ELF-1 (cell line): ENCODE measurements at places on chromosomes 4 and X.

DNA sequence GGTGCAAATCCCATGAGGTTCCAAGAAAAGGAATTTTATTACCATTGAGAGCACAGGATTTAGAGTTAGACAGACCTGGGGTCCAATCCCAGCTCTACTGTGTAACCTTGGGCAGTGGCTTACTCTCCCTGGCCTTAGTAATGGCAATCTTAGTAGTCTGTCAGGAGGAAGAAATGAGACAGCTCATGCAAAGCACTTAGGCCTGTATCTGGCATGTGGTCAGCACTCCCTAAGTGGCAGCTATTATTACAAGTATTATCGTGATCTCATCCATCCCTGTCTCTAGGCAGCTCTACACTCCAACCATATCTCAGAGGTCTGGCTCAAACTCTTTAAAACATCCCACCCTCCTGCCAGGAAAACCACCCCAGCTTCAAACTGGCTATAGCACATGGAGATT, 129.6 kb upstream of the NALF2 start:
- DNase-seq: no peak

DNA sequence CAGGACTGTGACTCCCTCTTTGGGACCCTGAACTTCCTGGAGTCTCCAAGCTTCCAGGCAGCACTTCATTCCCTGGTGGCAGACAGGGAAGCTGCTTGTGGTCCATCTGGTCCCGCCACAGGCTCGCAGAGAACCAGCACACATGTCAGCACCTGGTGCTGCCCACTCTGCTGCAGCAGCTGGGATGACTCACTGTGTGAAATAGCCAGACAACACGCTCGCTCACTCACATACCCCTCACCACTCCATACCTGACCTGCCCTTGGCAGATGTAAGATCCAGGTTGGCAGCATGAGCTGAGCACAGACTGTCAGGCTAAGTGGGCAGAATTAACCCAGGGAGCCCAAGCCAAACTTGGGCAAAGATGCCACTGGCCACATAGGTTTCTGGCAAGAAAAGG, 613.5 kb downstream of the PCDH18 start:
- no peak for DNase-seq

GRCh38 chr4:144313370-144313769, 172.9 kb upstream of the GYPA start:
- no peak for DNase-seq

GRCh38 chr4:5206016-5206790, 154.9 kb downstream of the STK32B start:
- DNase-seq: peak; percentile 3

GRCh38 chr4:69408451-69408850, 87.3 kb downstream of the UGT2B4 start:
- DNase-seq: no peak

GRCh38 chr4:81954271-81954670, 419.5 kb downstream of the HNRNPD start:
- no peak for DNase-seq

DNA sequence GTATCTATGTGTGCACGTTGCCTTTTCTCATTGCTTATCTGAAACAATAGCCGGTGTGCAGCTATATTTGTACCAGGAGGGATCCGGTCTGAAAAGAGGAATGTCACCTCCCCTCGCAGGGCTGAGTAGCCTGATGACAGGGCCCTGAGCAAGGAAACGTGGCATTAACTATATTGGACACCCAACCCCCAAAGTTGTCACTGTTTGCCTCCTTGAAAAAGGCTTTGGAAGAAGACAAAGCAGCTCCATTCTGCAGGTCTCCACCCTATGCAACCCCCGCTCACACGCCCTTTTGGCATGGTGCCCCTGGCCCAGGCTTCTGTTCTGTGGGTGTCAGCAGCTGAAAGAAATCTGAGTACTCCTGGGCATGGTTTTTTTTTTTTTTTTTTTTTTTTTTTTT, 8.2 kb downstream of the PRRG3 start:
- no peak for DNase-seq

GRCh38 chrX:20952180-20952579, 422.0 kb upstream of the CNKSR2 start:
- no peak for DNase-seq

DNA sequence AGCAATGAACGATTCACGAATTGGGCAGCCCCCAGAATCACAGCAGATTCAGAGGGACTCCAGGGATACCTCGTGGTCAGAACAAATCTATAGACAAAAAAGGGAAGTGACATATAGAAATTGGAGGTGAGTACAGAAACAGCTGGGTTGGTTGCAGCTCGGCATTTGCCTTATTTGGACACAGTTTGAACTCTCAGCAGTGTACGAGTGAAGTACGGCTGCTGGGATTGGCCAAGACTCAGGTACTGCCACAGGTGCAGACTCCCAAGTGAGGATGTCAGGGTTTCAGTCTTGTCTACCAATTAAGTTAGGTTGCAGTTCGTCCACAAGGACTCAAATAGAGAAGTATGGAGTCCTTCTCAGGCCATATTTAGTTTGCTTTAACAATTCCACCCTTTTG, 28.2 kb downstream of the HTT-AS start:
- no peak for DNase-seq

- peak; percentile 49 for DNase-seq
These were observed 130.3 kb upstream of the GALNT7 start for GRCh38 chr4:173038192-173038896.

DNA sequence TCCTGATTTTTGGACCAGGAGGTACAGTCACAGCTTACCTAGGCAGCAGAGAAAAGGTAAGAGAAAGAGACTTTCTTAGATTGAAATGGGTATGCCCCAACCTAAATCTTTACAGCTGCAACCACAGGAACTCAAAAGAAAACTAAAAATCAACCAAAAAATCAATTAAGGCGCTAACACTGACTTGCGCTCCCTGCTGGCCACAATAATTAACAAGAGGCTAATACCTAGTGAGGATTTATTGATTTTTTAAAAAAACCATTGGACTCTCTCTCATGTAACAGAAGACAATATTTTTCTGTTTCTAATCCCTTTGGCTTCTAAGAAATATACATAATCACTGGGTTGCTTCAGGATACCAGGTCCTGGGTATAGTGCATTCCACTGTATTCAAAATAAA, 153.9 kb upstream of the TENM3 start:
- no peak for DNase-seq

- DNase-seq: peak; percentile 44
These were observed 125.2 kb downstream of the NHS start for GRCh38 chrX:17500145-17500579.

- no peak for DNase-seq
These were observed 42.1 kb upstream of the SH3RF1 start for GRCh38 chr4:169312690-169313422.

GRCh38 chrX:148958901-148959300, 458.5 kb downstream of the AFF2 start:
- no peak for DNase-seq

GRCh38 chrX:13790206-13791131, 26.4 kb downstream of the GPM6B start:
- DNase-seq: no peak

DNA sequence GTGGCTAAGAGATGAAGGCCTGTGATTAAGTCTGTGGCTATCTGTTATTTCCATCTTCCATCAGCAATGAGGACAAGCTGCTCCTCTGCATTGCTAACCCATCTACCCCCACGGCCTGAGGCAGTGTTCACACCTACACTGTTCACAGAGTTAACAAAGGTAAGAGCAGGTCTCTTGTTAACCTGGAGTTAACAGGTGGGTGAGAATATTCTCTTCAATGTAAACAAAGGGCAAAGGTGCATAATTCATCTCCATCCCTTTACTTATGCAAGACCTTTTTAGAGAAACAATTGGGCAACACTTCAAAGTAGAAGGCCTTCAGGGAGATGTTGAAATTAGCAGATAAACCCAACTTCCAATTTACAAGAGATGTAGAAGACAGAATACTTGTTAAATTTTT, 2.8 kb downstream of the SLC35A2 start:
- DNase-seq: peak; percentile 71

DNA sequence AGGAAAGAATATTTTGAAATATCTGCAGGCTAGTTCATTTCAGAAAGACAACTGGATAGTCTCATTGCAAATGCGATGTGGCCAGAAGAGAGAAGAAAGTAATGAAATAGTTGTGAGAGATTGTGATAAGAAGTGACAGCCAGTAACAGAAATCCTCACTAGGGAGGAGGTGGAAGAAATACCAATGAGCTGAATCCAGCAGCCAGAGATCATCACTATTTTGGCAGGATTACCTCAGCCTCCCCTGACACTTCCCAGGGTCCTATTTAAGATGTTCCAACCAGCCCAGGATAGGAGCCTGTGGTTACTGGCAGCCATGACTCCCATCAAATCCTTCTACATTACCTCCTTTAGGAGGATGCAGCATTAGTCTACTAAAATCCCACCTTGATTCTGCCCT, 76.7 kb upstream of the ARHGAP24 start:
- peak; percentile 29 for DNase-seq

DNA sequence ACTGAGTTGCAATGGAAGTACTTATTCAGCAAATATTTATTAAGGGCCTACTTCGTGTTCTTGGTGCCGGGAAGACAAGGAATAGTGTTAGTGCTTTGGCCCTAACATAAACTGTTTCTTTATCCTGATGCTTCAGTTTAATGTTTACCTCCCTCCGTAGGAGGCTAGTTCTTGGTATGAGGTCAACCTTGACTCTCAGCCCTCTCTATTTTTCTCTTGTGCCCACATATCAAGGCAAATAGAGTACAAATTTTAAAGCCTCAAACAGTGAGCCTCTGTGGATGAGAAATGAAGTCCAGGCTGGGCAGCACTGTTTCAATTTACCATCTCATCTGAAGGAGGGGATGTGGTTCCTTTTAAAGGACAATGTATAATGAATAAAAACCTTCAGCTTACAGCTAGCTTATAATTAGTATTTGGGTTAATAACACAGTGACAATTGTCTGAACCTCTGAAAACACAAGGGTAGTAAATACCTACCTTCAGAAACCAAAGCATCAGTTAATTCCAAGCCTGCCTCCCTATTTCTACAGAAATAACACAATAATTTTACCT, 68.5 kb downstream of the SH3RF1 start:
- no peak for DNase-seq

DNA sequence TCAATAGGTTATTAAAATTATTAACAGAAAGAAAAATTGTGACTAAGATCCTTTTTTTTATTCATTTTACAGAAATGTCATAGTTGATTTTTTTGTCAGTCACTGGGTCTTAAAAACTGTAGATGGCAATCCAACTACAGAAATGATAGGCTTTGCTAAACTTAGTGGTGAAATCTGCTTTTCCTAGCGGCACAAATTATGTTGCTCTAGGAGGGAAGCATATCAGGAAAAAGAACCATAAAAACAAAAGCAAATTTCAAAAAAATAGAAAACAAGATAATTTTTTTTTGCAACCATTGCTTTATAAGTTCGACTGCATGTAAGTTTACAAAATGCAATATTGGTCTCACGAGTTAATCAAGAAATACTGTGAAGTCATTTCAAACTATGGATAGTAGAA, 443.5 kb upstream of the IGFBP7 start:
- DNase-seq: no peak

- DNase-seq: no peak
These were observed 87.9 kb upstream of the GPC3 start for GRCh38 chrX:134073341-134073740.

- peak; percentile 60 for DNase-seq
These were observed 765 bp downstream of the ENOPH1 start for GRCh38 chr4:82430964-82431745.

DNA sequence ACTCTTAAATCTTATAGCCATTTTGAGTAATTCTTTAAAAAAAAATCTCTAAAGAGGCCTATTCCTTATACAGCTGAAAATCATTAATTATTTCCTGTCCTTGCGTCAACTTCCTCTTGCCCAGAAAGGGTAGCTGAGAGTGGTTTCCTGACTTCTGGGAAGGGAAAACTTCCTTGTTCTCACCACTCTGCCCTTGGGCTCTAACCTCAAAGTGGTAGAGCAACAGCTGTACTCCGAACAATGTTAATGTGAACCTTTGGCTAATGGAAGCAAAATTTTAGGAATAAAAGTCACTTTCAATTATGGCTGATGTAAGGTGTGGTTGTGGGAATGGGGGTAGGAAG, 15.3 kb downstream of the KLHL2 start:
- no peak for DNase-seq

DNA sequence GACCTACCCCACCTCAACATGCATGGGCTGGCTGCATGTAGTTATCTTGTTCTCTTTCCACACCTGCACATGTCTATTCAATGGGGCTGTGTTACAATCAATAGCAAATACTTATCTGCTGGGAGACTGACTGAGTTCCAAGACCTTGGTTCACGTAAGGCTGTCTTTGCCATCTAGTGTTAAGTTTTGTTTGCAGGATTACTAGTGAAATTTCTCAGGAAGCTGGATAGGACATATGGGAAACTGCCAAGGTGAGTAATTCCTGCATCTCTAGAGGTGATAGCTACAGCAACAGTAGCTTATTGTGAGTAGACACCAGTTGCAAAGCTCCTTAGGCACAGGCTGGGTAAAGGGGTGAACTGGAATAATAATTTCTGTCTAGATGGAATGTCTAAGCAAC, 177.5 kb downstream of the ENOX2 start:
- DNase-seq: no peak

GRCh38 chr4:86315579-86315978, 44.3 kb downstream of the MAPK10 start:
- no peak for DNase-seq

- no peak for DNase-seq
These were observed 21.4 kb upstream of the CLGN start for GRCh38 chr4:140448830-140449229.
